ENCODE measurements at places on chromosomes 4 and X. TPM values are rescaled to one million over a fixed set of nuclear protein-coding genes. Genes with fewer than 3 reads are reported as not detected.

Gene CTAG1A
- not detected for polyA plus RNA-seq

Gene ANXA3
- 52.2 TPM for polyA plus RNA-seq

Gene ZBTB49
- 3.9 TPM for polyA plus RNA-seq

Gene BGN
- polyA plus RNA-seq = 20.2 TPM

Gene CAPN6
- 2.0 TPM for polyA plus RNA-seq

Gene MAGEA4
- not detected for polyA plus RNA-seq

Gene NUDT10
- polyA plus RNA-seq = 0.77 TPM

Gene DCAF8L2
- not detected for polyA plus RNA-seq

Gene NAP1L2
- polyA plus RNA-seq = 2.2 TPM

Gene SCML1
- 10.0 TPM for polyA plus RNA-seq

All from pancreas (tissue), 10 donors.